Activated gamma-delta T cell (primary cell): ENCODE measurements at places on chromosomes 1 and 21.

DNA sequence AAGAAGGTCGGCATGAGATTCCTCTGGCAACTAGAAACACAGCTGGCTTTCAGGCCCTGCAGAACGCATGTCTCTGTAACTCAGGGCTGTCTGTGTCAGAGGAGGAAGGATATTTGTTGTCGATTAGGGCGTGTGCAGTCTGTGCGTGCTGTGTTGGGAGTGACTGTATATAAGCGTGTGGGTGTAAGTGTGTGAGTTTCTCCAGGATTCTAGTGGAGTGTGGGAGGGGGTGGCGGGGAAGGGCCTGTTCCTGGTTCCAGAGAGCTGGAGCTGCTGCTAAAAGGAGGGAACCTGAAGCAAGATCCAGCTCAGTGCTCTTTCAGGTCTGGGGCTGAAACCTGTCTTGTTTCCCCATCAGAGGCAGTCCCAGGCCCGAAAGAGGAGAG lies 74.3 kb downstream of the SLC16A1 start:
- DNase-seq: no peak

GRCh38 chr1:8527941-8528340 lies 210.0 kb downstream of the SLC45A1 start:
- no peak for DNase-seq

DNA sequence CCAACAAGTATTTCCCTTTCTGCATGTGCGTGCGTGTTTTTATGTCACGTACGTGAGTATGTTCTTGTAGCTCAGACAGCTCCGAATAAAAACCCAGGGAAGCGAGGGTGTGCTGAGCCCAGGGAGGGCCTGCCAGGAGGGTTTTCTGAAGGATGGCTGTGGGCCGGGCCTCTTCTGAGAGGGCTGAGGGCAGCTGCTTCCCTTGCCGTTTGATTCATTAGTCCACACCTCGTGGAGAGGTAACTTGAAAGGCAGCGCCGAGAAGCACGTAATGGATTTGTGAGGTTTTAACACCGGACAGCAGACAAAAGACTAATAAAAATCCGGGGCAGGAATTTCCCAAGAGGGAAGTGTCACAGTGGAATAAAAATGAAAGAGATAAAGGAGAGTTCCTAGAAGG lies 29.5 kb downstream of the CD247 start:
- DNase-seq: no peak

- no peak for DNase-seq
Observed at GRCh38 chr1:52752484-52752826, 26.2 kb downstream of the ZYG11B start.

DNA sequence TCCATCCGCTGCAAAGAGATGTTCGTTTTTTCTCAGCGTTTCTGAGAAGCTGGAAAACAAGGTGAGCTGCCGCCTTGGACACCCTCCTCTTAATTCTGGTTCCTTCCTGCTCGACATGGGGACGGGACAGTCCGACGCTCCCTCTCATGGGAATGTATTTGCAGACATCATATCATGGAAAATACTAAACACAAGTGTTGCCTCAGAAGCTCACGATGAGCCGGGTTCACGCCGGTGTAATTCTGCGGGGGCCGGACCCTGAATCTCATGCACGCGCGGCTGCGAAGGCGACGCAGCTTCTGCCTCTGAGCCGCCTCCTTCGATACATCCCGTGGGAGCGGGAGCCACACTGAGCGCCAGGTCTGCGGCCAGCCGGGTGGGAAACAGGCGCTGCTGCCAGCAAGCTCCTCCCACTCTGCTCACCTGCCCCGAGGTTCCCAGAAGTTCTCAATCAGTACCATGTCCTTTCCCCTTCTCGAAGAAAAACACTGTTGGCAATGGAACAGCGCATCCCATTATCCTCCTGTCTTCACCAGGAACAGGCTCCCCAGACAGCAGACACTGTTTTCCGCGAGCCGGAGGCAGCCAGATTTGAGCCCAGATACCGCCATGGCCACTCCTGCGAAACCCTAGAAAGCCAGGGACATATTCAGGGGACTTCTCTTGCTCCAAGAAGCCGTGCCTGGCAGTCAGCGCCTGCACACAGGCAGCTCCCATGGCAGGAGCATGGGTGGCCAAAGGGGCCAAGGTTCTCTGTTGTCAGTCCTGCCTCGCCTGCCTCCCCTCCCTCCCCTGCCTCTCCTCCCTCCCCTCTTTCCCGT lies 98.0 kb downstream of the WDR4 start:
- no peak for DNase-seq

GRCh38 chr1:184416946-184417345 lies 30.1 kb downstream of the C1orf21 start:
- DNase-seq: no peak

DNA sequence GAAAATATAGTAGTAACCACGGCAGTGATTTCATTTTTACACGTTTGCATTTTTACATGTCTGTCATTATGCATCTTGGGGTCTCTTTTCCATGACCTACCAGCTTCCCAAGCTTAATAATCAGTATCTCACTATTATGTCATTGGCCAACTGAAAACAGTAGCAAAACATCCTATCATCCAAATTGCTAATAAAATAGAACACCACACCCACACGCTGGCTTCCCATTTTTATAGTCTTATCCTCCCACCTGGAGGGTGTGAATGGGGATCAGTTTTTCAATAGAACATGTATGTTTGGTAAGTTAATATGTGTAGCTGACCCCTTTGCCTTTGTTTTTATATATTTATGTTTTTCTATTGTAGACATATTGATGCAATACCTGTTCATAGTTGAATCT lies 11.8 kb downstream of the TFF3 start:
- DNase-seq: no peak

DNA sequence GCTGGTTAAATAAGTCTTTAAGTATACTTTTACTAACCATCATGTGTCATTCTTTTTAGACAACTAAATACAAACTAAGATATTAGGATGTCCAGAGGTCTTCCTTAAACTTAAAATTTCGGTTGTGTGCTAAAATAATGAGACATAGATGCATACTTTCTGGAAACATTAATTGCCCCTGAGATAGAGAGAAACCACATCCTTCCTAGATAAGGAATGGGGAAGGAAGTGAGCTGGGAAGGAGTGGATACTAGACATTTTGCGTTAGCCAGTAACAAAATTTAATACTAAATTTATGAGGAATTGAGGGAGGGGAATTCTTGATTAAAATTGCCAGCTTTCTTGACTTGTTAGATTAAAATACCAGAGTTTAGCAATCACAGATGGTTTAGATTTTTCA lies 37.1 kb upstream of the PTGS2 start:
- no peak for DNase-seq

GRCh38 chr1:220044678-220045355 lies 1.5 kb downstream of the EPRS1 start:
- DNase-seq: no peak

- DNase-seq: peak; percentile 67
Observed at GRCh38 chr21:45615145-45615711, 28.3 kb upstream of the PCBP3 start.

DNA sequence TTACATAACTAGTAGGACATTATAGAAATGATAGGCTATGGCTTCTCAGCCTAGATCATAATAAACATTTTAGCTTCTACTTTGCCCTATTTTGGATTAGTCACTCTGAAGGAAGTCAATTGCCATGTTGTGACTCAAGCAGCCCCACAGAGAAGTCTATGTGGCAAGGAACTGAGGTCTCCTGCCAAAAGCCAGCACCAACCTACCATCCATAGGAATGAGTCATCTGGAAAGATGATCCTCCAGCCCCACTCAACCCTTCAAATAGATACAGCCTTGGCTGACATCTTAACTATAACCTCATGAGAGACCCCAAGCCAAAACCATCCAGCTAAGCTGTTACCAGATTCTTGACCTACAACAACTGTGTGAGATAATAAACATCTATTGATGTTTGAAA lies 76.3 kb upstream of the BEND5 start:
- no peak for DNase-seq
